ENCODE measurements at places on chromosomes 5 and 9.

- DNase-seq, result no peak
Measured at GRCh38 chr9:106880863-106881262, 17.9 kb downstream of the ZNF462 start.

GRCh38 chr5:51829691-51830090 lies 446.4 kb downstream of the ISL1 start:
- no peak for DNase-seq

GRCh38 chr9:87535817-87536539 lies 38.3 kb downstream of the DAPK1 start:
- no peak for DNase-seq

DNA sequence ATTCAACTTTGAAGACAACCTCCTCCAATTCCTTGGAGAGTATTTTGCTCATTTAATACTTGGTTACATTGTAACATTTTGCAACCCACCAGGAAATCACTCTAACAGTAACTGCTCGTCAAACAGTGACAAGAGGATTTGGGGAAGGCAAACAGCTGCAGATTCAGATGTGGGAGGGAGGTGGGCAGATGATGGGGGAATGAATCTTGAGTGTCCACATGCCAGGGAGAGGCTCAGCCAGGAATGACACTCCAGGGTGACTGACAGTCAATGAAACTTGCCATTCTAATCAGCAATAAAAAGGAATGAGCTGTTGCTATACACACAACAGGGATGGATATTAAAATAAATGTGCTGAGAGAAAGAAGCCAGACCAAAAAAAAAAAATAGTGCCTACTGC lies 97.7 kb upstream of the ANKRD55 start:
- DNase-seq, result no peak

GRCh38 chr9:70874451-70874850 lies 247.0 kb downstream of the TRPM3 start:
- no peak for DNase-seq

- no peak for DNase-seq
Measured at GRCh38 chr9:94655739-94656138, 16.4 kb upstream of the FBP1 start.

- no peak for DNase-seq
Measured at GRCh38 chr5:407051-407450, 35.9 kb upstream of the EXOC3 start.

- no peak for DNase-seq
Measured at GRCh38 chr9:129493002-129493705, 127.7 kb downstream of the C9orf50 start.

- DNase-seq, result no peak
Measured at GRCh38 chr5:142864290-142865260, 94.4 kb downstream of the ARHGAP26 start.

- no peak for DNase-seq
Measured at GRCh38 chr5:14172149-14172795, 29.1 kb downstream of the TRIO start.
